ENCODE measurements at places on chromosomes 3 and 15. TPM values are rescaled to one million over a fixed set of nuclear protein-coding genes. Genes with fewer than 3 reads are reported as not detected.
A peak's percentile ranks its signal among the peaks of the same experiment; 100 is the strongest.

Gene KBTBD12
- 7.2 TPM for total RNA-seq

Gene USP19
- 48.9 TPM for total RNA-seq

Gene GOLGA6L7
- not detected for total RNA-seq

Gene MINDY4B
- total RNA-seq, result not detected

Gene SYNPR
- total RNA-seq, result 9.9 TPM

- no peak for DNase-seq
These were observed 25.3 kb downstream of the PLD1 start for GRCh38 chr3:171784937-171785336.

DNA sequence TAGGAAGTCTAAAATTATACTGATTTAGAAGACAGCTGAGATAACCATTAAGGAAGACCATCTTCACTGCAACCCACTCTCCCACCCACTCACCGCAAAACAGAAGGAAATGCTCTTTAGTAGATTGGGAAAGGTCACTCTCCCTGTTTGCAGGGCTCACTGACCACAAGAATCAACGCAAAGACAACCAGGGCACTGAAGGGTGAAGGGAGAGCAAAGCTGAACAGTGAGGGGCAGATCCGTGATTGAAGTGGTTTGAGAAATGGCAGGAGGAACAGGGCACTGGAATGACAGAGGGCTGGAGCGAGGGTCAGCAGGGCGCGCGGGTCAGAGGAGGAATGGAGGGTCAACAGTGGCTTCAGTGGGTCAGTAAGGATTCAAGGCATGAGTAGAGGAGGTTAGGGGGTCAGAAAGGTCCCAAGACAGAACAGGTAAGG, 520 bp downstream of the MESD start:
- DNase-seq, result no peak

DNA sequence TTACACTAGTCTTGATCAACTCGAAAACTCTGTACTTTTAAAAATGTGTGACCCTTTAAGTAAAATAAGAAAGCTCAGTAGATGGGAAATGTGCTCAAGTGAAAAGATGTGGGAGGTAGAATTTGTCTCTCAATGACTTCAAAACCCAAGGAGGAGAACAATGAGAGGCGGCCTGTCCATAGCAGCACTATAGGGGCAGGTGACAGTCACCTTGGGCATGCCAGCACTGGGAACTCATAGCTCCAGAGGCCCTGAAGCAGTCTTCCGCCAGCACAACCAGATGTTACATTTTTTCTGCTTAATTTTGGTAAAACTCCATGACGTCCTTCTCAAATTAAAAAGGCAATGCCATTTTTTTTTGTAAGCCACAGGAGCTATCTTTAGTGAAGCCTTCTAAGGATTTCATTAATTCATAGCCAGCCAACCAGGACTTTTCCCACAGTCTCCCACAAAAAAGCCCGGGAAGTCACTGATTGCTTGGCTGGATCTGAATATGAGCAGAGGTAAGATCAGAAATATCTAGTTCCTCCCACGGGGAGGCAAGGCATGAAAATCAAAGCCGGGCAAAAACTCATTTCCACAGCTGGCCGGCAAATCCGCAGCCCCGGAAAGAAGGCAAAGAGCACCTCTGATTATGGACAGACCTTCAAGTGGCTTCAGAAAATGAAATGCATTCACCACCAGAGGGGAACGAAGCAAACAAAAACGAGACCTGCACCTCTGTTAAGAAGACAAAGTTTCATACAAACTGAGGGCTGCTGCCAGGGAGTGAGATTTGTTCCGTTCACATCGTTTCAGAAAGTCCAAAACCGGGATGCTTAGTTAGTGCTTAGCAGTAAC, 10.5 kb downstream of the IL17RD start:
- DNase-seq, result no peak

DNA sequence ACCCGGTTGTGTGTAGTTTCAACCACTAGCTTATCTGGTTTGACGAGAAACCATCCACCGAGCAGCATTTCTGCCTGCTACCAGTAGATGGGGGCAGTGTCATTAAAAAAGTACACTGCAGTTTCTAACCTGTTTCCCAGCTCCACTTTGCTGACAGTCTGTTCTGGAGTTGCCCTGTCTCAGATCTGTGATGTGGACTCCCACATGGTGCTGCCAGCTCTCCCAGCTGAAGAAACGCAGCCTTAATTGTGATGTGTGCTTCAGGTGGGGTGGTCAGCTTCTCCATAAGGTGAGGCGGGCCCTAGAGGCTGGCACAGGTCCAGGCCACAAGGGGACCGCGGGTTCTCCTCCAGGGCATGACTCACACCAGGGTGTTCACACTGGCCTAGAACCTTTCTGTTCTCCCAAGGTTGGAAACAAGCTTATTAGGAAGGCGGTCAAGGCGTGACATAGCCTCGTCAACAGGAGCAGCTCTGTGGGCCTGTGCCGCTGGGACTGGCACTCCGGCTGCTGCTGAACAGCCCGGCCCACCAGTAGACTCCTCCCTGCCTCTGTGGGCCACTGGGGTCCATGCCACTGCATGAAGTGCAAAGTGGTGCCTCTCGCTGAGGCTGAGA, 2.9 kb upstream of the FAM43A start:
- DNase-seq, result peak; percentile 92

GRCh38 chr15:63075984-63076713, 33.6 kb downstream of the TPM1 start:
- DNase-seq, result no peak

DNA sequence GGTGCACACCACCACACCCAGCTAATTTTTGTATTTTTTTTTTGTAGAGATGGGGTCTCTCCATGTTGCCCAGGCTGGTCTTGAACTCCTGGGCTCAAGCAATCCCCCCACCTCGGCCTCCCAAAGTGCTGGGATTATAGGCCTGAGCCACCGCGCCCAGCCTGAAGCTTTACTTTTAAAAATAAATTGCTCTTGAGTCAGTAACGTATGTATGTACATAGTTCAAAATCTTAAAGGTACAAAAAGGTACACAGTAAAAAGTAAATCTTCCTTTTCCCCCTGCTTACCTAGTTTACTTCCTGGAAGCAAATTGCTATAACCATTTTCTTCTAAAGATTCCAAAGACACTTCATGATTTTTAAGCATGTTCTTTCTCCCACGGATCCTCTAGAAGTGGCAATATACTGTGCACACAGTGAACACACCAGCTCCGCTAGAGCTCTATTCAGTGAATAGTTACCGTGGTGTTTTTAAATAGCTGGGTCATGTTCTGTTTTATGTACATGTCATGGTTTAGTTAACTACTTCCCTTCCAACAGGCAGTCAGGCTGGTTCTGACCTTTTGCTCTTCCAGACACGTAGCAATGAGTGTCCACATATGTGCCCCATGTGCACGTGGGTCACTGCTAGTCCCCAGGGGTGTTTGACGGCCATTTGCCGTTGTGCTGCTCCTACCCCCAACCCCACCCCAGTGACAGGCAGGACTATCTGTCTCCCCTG, 82.1 kb downstream of the EEFSEC start:
- DNase-seq, result peak; percentile 76

DNA sequence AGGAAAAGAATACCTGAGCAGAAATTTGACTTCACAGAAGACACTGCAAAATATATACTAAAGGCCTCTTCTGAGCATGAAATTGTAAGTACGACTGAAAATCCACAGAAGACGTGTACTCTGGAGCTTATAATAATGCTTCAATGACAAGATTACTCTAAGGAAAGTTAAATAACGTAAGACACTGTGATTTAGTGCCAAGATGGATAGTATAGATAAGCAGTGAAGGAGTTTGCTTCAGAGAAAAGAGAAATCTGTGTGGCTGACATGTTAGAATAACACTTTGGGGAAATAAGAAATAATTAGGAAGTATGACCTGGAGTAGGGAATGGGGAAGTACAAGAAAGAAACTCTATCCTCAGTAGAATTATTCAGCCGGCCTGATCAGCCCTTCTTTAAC, 28.9 kb downstream of the ALDH1A2 start:
- peak; percentile 8 for DNase-seq

DNA sequence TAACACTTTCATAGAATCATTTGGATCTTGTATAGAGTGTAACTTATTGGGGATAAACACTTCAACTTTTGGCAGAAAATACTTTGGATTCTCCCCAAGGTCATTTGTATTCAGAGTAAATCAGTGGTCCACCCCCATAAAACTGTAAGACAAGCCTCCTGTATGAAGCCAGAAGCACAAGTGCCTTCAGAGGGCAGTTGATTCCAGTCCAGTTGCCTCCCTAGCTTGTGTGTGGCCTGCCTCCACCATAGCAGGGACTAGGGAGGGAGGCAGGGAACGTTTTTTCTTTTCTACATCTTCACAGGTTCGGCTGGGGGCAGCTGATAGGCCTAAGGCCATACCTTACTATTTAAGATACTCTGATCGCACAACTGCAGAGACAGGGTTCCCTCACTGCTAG, 11.6 kb downstream of the GORASP1 start:
- no peak for DNase-seq

Measured in umbilical cord (tissue), 2 donors.